ENCODE measurements at places on chromosomes 12 and 14.

- DNase-seq: peak; percentile 44
Measured at GRCh38 chr12:132178801-132179401, 34.6 kb downstream of the NOC4L start.

DNA sequence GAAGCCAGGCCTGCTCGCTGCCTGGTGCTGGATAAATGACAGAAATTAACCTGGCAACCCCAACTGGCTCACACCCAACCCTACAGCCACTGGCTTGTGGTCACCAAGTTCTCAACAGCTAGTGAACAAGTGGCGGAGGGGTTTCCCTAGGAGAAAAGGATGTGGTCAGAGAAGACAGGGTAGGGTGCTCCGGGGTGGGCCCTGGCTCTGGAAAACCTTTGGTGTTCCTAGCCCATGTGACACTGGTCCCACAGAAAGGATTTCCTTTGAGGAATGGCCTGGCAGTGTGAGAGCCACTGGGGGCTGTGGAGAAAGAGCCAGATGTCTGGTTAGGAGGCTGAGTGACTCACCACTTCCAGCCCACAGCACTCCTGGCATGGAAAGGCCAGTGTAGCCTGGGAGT, 8.7 kb downstream of the SYNE3 start:
- no peak for DNase-seq

- DNase-seq: no peak
Measured at GRCh38 chr12:38120438-38120837, 196.1 kb upstream of the ALG10B start.

GRCh38 chr14:29930283-29930682, 2.6 kb upstream of the PRKD1 start:
- no peak for DNase-seq

GRCh38 chr14:103142721-103143302, 19.6 kb downstream of the TNFAIP2 start:
- DNase-seq: no peak

- DNase-seq: no peak
Measured at GRCh38 chr12:100473050-100473715, 483 bp upstream of the NR1H4 start.

DNA sequence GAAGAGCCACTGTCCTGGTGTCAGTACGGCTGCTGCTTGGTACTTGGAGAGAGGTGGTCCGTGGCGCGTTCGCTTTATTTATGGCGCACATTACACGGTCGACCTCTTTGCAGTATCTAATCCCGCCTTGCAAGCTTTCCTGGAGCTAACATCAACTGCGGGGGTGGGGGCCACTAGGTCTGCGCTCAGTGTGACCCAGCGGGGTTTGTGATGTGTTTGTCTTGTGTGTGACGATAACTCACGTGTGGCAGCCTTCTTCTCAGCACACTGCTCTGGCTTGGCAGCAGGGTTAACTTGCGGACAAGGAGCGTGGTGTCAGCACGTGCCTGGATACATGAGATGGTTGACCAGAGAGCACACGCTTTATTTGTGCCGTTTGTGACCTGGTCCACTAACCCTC, 122.2 kb upstream of the RTL1 start:
- DNase-seq: no peak

DNA sequence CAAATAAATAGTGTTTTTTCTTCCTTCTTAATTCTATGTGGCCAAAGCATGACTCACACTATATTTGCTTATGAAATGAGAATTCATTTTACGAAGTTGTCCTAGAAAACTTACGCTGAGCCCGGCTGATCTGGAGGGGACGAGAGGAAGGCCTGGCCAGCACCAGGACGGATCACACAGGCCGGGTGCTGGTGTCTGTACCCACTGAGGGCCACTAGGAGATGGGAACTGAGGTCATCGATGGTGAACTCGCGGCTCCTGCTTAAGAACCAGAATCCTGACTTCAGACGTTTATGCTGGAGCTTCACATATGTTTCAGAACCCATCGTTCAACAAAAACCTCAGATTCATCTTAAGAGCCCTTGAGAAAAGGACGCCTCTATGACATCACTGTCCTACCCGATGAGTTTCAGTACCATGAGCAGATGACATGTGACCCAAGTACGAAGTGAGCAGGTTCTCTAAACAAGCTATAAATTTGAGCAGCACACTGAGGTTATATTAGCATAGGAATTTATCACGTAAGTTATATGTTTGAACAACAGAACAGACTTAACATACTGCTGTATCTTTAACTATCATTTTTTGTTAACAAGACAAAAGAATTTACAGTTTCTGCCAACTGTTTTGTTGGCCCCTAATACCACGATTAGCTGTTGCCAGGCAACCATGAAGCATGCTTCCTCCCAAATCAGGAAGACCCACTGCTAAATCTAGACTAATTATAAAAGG, 111.9 kb downstream of the FOXN3 start:
- no peak for DNase-seq

- DNase-seq: no peak
Measured at GRCh38 chr12:59716043-59716442, 120.2 kb downstream of the SLC16A7 start.

DNA sequence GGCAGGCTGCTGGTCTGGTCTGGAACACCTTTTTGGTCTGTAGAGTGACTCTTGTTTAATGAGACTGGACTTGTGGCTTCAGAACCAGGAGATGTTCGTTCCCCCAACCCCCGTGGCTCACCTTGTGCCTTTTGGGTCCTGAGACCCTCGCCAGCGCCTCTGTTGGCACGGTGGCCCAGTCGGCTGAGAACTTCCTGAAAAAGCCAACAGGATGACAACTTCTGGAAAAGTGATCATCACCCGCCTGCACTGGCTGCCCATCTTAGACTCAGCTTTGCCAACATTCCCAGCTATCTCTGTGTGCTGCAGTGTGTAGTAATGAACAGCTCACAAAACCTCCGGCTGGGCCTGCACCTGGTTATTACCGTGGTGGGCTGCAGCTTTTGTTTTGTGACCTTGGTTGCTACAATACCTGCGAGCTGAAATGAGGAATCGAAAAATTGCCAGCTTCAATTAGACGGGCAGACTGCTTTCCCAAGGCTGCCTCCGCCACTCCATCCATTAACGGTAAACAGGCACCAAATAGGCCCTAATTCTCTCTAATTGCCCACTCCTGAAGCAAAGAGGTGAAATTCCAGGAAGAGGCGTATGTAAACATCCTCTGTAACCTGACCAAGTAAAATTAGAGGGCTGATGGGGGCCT, 16.0 kb downstream of the MEG3 start:
- no peak for DNase-seq

- no peak for DNase-seq
Measured at GRCh38 chr12:127681151-127681754, 585.7 kb upstream of the TMEM132C start.

DNA sequence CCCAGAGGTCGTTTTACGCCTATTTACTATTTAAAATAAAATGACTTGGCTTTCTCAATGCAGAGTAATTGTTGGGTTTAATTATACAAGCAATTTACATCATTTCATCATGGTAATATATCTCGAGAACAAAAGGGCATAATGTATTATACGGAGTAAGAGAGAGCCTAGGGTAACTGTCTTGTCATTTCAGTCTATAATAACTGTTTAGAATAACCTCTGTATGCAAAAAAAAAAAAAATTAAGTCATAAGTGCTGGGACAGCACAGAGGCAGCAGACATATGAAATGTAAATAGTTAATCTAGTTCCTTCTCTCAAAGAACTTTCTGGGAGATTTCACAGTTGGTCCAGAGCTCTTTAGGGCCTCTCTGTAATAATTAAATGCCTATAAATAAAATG, 284.9 kb downstream of the TMTC2 start:
- no peak for DNase-seq

GRCh38 chr12:124774054-124774461, 89.6 kb downstream of the SCARB1 start:
- DNase-seq: no peak

GRCh38 chr14:76121089-76121748, 30.5 kb upstream of the GPATCH2L start:
- no peak for DNase-seq

DNA sequence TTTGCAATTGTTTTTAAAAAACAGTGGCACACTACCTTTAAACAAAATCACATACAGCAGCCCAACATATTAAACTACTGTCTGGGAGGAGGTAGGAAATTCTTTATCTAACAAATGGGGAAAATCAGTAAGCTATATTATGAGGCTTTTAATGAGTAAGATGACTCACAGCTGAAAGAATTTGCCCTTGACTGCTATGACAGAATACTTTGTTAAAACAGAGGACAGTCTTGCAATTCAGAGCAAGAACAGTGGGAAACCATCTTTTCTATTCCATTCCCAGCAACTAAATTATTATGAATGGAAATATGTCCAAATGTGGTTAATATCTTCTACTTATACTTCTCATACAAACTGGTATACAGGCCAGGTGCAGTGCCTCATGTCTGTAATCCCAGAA, 49.2 kb upstream of the SGPP1 start:
- DNase-seq: no peak

- no peak for DNase-seq
Measured at GRCh38 chr12:45184147-45184963, 31.5 kb upstream of the ANO6 start.

DNA sequence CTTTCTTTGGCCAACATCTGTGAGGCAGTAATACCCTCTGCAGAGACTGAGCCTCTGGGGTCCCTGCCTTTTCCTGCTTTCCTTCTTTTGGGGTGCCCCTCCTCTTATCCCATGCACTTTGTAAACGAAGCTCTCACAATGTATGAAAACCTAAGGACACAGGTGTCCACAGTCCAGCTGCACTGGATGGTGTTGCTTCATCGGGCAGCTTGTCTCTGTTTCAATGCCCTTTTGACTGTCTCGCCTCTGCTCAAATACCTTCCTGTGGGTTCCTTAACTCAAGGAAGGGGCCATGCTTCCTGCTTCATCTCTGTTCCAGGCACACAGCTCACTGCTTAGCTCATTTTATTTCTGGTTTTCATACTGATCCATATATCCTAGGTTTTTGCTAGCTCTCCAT, 6.4 kb downstream of the C1RL start:
- no peak for DNase-seq

DNA sequence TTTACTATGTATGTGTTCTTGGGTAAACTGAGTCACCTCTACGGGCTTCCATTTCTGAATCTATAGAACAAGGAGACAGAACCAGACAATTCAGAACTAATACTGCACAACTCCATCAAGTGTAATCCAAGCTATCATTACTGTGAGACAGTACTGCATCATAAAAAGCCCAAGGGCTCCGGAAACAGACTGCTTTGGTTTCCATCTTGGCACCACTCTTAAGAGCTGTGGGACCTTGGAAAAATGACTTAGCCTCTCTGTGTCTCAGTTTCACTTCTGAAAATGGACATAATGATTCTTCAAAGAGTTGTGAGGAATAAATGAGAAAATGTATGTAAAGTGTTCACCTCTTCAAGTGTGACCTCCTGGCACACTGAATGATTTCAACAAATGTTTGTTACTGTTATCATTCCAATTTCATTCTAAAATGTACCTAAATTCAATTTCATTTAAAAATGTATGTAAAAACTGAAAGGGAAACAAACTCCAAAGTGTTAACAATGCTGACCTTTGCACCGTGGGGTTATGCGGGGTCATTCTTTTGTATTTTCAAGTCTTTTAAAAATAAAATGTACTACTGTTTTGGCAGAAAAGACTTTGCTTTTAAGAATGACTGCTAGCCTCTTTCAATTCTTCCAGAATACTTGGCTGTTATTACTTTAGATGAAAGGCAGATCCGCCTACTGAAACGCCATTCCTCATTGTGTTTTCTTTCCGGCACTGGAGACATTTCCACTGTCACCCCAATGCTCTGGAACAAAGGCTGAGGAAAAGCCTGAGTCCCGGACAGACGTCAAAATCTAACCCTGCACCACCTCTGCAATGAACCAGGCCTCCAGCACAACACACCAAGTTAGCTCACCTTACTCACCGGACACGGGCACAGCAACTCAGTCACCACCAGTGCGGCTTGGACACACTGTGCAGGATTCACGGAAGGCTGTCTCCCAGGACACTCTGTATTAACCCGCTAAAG, 62.8 kb downstream of the TMCC3 start:
- no peak for DNase-seq

GRCh38 chr12:78898416-78898815, 33.8 kb downstream of the SYT1 start:
- DNase-seq: no peak

GRCh38 chr14:20350860-20351259, 7.4 kb downstream of the PARP2 start:
- no peak for DNase-seq

DNA sequence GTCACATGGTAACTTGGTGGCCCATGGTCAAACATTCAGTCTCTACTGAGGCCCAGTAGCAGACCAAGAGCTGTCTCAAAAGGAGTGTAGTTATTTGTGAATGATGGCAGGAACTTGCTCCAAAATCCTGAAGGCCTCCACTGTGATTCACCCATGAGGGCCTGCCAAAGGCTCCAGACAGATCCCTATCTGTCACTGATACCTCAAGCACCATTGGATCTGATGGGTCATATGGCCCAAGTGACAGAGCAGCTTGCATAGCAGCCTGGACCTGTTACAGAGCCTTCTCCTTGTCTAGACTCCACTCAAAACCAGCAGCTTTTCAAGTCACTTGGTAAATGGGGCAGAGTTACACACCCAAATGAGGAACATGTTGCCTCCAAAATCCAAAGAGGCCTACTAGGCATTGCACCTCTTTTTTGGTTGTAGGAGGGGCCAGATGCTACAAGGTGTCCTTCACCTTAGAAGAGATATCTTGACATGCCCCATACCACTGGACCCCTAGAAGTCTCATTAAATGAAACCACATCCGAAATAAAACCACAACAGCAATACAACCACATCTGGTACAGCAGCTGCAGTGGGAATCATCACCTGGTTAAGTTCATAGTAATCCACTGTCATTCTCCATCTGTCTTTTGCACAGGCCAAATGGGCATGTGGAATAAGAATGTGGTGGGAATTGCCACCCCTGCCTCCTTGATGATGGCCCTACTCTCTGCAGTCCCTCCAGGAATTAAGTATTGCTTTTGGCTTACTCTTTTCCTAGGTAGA, 150.4 kb upstream of the MAX start:
- DNase-seq: no peak

DNA sequence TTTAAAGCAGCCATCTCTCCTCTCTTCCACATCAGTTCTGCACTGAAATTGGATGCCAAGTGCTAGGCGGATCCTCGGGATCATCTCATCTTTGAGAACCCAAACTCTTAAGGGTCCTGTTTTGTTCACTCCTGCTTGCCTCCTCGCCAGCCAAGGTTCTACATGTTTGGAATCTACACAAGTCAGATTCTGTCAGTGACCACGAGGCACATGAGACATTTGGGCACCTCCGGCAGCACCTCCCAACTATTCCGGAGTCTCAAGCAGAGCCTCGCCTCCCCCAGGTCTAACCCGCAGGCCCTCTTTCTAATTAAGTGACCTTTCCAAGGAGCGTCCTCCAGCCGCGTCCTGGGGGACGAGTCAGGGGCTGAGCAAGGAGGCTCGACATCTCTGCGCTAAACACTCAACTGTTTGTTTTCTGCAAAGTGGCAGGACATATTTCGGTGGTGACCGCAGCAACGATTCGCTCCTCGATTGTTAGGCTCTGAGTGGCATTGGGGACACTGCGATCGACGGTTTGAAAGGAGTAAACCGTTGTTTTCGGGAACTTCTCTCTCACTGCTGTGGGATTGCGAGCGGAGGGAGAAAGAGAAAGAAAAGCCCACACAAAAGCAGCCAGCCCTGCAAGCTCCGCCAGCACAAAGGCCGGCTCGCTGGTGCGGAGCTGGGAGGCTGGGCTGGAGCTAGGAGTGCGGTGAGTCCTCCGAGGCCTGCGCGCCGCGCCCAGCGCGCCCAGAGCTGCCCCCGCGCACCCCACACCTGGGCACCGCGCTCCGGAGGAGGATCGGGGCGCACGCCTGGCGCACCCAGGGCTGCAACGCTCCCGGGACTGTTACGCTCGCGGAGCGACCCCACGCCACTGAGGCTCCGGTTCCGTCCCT, 640 bp downstream of the ARMH4 start:
- peak; percentile 64 for DNase-seq
